ENCODE measurements at places on chromosomes 7 and 10.
A peak's percentile ranks its signal among the peaks of the same experiment; 100 is the strongest.

- DNase-seq = no peak
These were observed 37.2 kb downstream of the RAPGEF5 start for GRCh38 chr7:22319424-22320403.

GRCh38 chr7:39550411-39550810 is 15.8 kb upstream of the YAE1 start:
- no peak for DNase-seq

- no peak for DNase-seq
These were observed 166.5 kb downstream of the TMEM26 start for GRCh38 chr10:61286686-61287085.

DNA sequence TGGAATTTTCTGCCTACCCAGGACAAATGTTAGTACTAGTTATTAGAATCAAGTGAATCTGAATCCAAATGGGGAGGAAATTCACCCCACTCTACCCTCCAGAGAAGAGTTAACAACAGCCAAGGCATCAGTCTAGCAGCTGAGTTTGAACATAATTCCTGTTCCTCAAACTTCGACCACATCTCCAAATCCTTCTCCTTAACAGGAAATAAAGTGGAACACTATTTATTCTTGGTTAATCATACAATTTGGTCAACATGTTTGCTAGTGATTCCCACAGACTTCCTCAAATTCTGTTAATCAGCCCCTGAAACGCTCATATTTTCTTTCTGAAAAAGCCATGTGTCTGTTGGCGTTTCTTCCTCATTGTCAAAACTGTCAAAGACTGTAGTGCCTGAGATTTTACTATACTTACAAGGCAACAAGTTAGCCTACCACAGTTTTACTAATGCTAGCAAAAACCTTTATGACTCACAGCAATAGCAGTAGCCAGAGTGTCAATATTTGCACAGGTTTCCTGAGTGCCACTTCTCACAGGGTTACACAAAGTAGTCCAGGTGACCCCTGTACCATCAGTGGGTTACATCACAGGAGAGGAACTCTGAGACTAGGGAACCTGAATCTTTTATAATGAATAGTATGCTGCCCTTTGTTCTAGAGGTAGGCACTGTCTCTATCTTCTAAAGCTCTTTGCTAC is 202.9 kb downstream of the GRM3 start:
- DNase-seq = no peak

GRCh38 chr10:100827819-100828737 is 82.7 kb downstream of the PAX2 start:
- DNase-seq = no peak

DNA sequence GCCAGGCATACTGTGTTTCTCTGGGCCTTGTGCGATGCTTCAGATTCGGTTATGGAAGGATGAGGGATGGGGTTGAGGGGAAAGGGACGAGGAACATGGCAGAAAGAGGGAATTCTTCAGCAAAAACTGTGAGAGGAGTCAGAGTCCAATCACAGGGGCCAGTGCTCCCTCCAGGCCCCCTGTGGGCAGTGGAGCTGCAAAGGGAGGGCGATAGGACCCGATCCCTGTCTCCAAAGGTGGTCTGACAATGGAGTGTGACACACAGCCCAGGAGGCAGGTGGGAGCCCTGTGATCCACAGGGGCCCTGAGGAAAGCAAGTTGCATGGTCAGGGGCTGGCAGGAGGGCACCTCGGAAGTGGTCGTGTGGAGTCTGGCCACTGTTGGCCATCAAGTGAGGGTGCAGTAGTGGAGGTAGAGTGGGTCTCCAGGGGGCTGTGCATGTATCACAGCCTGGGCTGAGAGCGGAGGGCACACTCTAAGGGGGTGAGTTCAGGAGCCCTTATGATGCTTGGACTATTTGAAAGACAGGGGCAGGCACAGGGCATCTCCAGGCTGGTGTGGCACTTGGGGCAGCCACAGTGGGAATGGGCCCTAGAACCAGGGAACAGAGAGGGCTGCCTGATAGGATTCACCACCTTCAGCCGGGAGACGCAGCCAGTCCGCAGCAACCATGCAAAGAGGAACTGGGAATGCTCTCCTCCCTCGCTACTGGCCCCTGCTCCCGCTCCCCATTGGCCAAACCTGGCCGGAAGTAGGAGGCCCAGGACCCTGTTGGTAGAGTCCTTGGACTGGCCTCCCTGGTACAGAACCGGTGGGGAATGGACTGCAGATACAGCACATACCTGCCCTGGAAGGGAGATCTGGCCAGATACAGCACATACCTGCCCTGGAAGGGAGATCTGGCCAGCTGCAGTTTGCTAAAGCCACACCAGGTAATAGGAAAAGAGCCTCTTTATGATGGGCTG is 115.9 kb downstream of the ADCY1 start:
- no peak for DNase-seq

DNA sequence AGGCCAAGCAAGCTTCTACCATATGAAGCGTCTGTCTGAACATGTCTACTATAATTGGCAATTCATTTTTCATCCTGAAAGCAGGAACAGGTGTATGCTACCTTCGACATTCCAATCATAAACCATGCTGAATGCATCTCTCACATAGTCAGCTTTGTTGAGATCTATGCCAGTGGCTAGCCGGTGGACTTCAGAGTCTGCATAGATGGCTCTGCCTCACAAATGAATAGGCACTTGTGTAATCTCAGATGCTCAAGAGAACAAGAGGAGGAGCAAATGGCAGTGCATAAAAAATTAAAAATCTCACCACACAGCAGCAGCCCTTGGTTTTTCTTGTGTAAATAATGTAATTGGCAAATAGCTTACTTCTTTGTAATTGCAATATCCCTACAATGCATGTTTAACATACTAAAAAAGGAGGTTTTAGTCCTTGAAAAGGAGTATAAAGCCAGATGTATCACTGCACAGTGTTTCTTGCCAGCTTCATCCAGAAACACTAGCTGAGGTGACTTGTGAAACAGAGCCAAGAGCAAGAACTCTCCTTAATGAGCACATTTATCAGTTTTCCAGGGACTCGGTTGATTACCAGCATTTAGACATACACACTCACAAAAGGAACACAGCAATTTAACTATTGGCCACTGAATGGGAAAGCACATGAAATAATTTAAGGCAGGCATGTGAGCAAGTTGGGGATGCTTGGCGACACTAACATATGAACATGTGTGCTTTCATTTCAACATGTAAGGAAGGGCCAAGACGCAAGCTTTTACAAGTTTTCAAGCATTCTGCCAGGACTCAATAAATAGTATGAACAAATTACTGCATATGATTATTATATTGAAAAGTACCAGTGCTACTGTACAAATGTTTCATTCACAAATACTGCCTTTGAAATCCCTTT is 249.9 kb upstream of the PLXNA4 start:
- no peak for DNase-seq

GRCh38 chr7:131223151-131223550 is 104.5 kb upstream of the MKLN1 start:
- DNase-seq = no peak

DNA sequence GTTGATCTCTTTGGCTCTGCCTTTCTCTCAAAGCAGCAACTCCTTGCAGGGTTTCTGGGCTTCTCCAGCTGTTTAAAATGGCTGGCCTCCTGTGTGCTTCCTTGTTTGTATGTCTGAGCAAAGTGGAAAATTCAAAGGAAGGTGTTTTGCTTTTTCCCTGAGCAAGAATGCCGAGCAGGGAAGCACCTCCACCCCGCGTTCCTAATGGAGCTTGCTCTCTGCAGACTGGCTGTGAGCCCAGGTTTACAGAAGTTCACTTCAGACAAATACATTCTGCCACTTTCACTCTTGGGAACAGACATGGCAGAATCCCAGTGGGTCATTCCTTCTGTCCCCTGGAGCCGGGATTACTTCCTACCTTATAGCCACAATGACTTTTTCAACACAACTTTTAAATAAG is 181.8 kb upstream of the AGK start:
- no peak for DNase-seq

- no peak for DNase-seq
These were observed 260.5 kb upstream of the AOAH start for GRCh38 chr7:36984710-36985312.

DNA sequence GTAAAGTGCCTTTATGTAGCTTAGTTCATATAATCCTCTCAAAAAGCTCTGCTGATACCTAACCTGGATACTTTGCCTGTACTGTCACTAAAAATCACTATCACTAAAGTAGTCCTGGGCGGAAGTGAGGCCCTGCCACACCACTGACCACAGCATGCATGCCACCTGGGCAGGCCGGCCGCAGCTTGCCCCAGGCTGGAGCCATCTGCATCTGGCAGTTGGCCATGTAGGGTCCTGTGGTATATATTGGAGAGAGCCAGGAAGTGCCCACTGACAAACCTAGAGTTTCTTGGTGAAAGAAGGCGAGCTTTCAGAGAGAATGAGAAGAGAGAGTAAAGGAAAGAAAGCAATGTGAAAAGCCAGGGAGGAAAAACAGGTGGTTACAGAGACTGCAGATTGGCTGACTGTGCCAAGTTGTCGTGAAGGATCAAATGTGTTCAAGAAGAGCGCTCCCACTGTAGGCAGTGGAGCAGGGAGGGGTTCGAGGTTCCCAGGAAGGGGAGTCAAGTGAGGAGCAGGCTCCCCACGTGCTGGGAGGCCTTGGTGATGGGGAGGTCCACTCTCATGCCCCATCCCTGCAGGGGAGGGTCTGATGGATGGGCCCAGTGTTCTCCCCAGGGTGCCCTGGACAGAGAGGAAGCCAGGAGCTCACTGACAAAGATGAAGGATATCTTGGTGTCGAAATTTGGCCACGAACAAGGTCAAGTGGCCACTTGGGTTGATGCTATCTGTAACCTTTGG is 13.6 kb downstream of the LOXL4 start:
- DNase-seq = peak; percentile 40

GRCh38 chr7:128398016-128398840 is 11.6 kb downstream of the IMPDH1 start:
- peak; percentile 71 for DNase-seq

GRCh38 chr7:130095812-130096211 is 25.5 kb downstream of the KLHDC10 start:
- DNase-seq = no peak

GRCh38 chr10:76049581-76050290 is 618.3 kb downstream of the LRMDA start:
- no peak for DNase-seq

DNA sequence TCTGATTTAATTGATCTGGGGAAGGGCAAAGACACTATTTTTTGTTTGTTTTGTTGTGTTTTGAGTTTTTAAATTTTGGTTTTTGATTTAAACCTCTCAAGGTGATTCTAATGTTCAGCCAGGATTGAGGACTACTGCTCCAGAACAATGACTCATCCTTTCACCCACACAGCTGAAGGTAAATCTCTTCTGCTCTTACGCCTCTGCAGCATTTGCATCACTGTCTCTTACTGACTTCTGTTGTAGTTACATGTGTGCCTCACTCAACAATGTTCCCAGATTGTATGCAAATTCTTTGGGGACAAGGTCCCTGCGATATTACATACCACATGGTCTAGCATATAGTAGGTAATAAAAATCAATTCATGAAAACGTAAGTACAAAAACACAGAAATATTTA is 467.5 kb upstream of the LRRN3 start:
- no peak for DNase-seq

- no peak for DNase-seq
These were observed 241.9 kb upstream of the SLC26A5 start for GRCh38 chr7:103687951-103688350.

DNA sequence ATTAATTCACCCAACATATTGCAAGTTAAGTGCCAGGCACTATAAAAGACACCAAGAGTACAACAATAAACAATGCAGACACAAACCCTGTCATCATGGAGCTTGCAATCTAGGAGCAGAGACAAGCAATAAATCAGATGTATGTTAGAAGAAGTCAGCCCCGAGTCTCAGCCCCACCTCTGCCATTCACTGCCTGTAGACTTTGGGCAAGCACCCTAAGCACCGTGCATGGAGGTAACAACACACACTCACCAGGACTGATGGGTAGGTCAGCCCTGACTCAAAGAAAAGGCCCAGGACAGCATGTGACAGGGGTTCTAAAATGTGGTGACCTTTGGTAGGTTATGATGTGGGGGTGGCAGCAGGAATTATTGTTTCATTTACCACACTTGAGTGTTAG is 49.3 kb upstream of the PLEKHA1 start:
- no peak for DNase-seq

DNA sequence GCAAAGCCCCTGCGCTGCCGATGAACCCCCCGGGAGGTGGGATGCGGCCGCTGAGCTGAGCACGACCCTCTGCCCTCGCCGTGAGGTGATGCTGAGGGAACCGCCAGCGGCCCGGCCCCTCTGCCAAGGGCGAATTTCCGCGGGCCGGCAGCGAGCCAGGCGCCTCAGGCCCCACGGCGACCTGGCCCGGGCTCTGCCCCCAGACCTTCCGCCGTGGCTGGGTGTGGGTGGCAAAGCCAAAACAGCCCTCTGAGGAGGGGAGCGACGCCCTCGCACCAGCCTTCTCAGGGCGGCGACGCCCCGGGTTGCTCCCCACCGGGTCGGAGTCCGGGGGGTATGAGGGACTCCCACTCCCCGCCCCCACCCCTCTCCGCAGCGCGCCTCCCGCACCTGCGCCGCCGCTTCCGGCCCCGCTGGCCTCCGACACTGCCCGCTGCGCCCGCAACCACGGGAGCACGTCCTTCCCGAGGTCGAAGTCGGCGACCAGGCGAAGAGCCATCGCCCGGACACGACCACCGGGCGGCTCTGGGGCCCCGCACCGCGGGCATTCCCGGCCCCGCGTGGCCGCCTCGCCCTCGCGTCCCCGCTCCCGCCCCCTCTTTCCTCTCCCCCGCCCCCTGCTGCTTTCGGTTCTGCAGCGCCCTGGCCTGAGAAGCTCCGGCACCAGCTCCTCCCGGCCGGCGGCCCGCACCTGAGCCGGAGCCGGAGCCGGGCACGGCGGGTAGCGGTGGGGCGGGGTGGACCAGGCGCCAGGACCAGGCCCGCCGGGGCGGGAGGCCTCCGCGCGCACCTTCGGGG is at the start of gene GSAP:
TSS of gene GSAP (minus strand) at position 527 of the 798 bp plus-strand sequence. CDS start at position 499, 28 bp downstream.
- DNase-seq = peak; percentile 69

DNA sequence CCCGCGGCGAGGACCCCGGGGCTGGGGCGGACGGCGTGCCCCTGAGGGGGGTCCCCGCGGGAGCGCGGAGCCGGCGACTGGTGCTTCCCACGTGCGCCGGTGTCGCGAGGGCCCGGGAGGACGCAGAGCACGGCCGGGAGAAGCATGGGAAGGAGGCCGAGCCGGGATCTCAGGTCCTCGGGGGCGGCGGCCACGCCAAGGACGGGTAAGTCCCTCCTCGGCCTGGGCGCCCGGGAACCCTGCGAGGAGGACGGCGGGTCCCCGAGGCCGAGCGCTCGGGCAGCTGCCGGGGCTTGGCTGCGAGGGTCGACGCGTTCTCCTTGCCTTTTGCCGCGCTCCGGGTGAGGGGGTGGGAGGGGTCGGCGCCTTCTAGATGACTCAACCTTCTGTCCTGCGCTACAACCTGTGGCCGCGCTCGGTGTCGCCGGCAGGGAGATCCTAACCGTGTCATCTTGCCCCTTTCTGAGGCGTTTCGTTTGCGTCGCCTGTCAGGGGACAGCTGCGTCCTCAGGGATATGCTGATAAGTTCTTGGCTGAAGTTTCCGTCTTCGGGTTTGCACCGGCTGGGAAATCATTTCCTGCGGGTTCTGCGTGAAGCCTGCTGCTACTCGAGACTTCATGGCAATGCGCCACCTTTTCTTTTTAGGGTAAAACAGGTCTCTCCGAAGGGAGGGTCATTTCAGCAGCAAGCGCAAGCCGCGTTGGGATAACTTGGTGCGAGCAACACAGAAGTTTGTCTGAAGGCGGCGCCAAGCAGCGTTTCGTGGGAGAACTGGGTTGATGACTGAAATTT is 529 bp downstream of the TASOR2 start:
- peak; percentile 79 for DNase-seq

All from right forelimb (tissue), 1 donor.